Body of pancreas (tissue), 4 donors: ENCODE measurements at places on chromosomes 5 and 9. TPM values are rescaled to one million over a fixed set of nuclear protein-coding genes. Genes with fewer than 3 reads are reported as not detected.

DNA sequence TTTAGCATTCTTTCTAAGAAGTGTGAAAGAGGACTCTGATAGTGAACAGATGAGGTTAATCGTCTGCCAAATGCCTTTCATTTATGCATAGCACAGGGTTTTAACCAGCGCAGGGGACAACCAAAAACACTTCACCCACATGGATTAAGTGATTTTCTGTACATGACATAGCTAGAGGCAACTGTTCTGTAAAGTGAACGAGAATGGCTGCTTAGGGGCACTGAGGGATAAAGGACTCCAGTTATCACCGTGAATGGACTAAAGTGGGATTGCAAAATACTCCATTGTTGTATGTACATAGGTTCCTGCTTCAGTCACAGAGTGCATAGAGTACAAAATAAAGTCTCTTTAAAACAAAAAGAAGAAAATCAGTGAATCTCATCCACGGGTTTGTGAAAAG, 456.8 kb downstream of the DMAC1 start:
- H3K36me3 ChIP-seq: no peaks in the 10 kb centered on the region
- no peaks in the 10 kb centered on the region for H3K27me3 ChIP-seq
- no peaks in the 10 kb centered on the region for H3K4me1 ChIP-seq
- no peak overlapping the region for H3K27ac ChIP-seq

GRCh38 chr9:12980085-12980851, 205.4 kb downstream of the LURAP1L start:
- H3K27me3 ChIP-seq: no peaks in the 10 kb centered on the region
- no peaks in the 10 kb centered on the region for H3K36me3 ChIP-seq
- no peaks in the 10 kb centered on the region for H3K4me1 ChIP-seq
- H3K27ac ChIP-seq: no peak overlapping the region
- no peak overlapping the region for H3K4me3 ChIP-seq
- no peak for DNase-seq

GRCh38 chr9:88358723-88359122, 29.5 kb upstream of the SPIN1 start:
- H3K27me3 ChIP-seq: no peaks in the 10 kb centered on the region
- no peaks in the 10 kb centered on the region for H3K4me1 ChIP-seq
- no peak for DNase-seq
- no peaks in the 10 kb centered on the region for H3K36me3 ChIP-seq
- H3K27ac ChIP-seq: no peak overlapping the region
- no peak overlapping the region for H3K4me3 ChIP-seq

AQP3 gene
- 12.5 TPM for total RNA-seq

DNA sequence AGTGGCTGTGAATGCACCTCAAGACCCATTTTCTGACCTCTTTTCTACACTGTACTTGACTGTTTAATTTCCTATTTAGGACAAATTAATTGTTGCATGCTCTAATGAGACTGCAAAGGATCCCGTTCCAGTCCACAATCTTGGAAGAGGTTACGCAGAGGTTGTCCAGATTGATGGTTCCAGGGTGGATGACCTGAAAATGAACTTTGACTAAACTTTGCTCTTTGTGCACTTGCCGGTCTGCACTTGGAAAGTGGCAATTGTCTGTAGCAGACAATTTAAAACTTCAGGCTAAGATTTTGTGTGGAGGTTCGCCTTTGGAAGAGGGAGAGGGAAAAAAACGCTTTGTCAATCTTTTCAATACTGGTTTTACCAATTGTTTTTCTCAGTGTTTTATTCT, 267.8 kb downstream of the TMEM161B start:
- no peaks in the 10 kb centered on the region for H3K36me3 ChIP-seq
- H3K27me3 ChIP-seq: no peaks in the 10 kb centered on the region
- H3K4me1 ChIP-seq: no peaks in the 10 kb centered on the region
- H3K27ac ChIP-seq: no peak overlapping the region
- no peak for DNase-seq

DNA sequence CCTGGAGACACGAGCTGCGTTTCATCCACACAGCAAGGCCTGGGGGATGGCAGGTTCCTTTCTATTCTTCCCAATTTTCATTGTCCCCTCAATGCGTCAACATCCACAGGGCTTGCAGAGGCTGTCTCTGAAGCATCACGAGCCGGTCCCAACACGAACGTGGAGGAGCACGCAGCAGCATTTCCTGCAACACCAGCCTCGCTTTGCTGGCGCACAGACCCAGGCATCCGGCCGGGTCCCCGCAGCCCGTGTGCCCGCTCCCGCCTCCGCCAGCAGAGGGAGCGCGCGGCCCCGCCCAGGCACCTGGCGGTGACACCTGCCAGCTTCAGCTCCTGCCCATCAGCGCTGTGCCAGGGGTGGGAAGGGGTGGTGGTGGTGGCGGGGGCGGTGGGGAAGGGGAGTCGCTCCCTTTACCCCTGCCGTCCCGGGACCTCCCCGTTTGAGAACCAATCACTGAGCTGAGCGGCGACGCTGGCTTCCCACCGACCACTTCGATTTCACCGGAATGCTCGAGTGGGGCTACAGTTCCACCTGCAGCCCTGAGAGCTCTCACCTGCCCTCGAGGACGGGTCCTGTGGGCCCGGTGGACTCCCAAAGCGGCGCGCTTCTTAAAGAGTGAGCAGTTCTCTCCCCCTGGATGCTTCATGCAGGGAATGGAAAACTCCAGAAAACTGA, 464.5 kb downstream of the ICE1 start:
- no peak overlapping the region for H3K27ac ChIP-seq
- no peak overlapping the region for H3K4me3 ChIP-seq
- peak; percentile 44 for DNase-seq
